Fibroblast of skin of right biceps (primary cell): ENCODE measurements at places on chromosomes 5 and 9.

GRCh38 chr9:137477778-137478612, 18.9 kb upstream of the NSMF start:
- DNase-seq, result no peak

- DNase-seq, result no peak
These were observed 46.3 kb downstream of the DROSHA start for GRCh38 chr5:31485376-31486207.

DNA sequence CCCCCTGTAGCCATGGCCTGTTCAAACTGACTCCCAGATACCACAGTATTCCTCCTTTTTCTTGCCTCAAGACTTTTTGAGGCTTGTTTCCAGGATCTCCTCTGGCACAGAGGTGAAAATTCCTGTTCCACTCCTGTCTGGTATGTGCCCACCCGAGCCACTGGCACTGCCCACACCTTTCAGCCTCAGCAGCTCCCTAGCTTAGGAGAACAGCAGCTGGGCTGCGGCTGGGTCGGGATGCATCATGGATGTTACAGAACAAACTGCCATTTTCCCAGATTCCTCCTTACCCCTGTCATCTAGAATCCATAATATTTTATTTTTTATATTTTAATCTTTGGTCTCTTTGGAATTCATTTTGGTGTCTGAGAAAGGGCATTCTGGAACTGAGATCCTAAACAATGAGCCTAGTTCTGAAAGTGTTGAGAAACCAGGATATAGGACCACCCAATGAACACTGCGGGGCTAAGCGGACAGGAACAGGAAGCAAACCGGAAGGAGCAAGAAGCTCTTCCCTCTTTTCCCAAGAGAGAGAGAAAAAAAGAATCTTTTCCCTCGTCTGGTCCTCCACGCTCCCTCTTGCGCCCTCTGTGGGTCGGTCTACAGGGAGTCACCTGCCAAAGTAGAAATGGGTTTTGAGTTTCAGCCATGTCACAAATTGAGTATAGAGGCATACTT, 12.5 kb downstream of the OR2S2 start:
- DNase-seq, result peak; percentile 90

DNA sequence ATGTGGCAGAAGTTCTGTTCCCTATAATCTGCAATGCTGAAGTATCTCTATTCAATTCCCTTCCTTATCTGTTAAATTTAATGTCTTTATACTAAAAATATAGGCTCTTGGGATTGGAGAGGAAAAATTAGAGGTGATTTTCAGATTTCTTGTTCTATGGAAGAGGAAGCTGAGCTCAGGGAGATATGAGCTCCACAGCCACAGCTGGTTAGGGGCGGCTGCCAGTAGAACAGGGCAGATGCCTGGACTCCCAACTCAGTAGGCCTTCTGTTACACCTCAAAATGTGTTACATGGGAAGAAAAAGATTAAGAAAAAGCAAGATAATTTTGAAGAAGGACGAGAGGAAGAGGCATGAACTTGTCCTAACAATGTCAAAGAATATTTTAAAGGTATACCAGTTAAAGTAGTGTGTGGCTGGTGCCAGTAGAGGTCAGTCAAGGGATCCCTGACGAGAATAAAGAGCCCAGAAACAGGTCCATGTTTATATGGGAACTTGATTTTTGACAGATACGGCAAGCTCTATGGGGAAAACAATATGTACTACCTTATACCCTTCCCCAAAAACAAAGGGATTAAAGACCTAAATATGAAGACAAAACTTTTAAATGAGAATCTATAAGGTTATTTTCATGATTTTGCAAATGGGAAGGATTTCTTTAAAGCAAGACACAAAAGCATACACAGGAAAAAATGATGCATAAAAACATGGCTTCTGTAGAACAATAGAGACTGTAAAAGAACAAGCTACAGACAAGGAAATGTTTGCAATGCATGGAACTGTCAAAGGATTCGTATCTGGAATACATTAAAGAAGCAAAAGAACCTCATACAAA, 28.7 kb downstream of the DNAJC21 start:
- DNase-seq, result peak; percentile 22

GRCh38 chr9:32589083-32589723, 16.2 kb upstream of the NDUFB6 start:
- peak; percentile 48 for DNase-seq
